Activated naive CD8-positive, alpha-beta T cell treated with anti-CD3 and anti-CD28 coated beads, Interleukin-2, amount 10 ng/mL, durations not matched to agents 7 days and 5 days (primary cell): ENCODE measurements at places on chromosomes 2 and 18. TPM values are rescaled to one million over a fixed set of nuclear protein-coding genes. Genes with fewer than 3 reads are reported as not detected.

GRCh38 chr2:129821445-129821844, 158.0 kb upstream of the RAB6C start:
- no peak for DNase-seq
- H3K36me3 ChIP-seq, result no peaks in the 10 kb centered on the region
- H3K4me1 ChIP-seq, result no peaks in the 10 kb centered on the region

GRCh38 chr2:234420408-234420807, 76.5 kb downstream of the ARL4C start:
- H3K36me3 ChIP-seq, result peaks cover 13% of the 10 kb centered on the region
- DNase-seq, result no peak
- no peaks in the 10 kb centered on the region for H3K27me3 ChIP-seq
- peak overlapping the region; percentile 40 for H3K27ac ChIP-seq

DNA sequence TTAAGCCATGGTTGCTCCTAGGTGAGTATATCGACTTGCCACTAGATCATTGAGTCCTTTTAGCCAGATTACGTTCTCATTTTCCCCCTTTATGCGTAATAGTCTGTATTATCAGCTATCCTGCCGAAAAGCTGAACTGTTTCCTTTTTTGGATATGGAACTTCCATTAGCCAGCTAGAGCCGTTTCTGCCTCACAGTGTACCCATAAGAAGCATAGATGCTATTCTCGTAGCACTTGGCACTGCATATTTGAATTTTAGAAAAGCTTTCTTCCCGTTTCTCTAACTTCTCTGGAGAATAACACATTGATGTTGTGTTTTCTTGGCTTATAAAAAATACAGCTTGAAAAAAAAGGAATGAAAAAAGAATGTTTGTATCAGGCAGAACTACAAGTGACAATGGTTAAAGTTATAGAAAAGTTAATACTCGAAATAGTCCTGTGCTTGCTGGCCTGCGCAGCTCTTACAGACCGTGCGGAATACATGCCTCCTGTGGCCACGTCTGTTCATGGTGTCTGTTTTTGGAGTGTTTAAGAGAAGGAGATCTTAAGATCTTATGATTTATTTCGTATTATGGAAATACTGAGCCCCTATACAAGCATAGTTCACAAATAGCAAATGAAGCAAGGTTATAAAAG, 710 bp downstream of the DUSP19 start:
- peak overlapping the region; percentile 92 for H3K4me3 ChIP-seq
- peak overlapping the region; percentile 74 for H3K27ac ChIP-seq
- DNase-seq, result no peak
- no peaks in the 10 kb centered on the region for H3K36me3 ChIP-seq

DNA sequence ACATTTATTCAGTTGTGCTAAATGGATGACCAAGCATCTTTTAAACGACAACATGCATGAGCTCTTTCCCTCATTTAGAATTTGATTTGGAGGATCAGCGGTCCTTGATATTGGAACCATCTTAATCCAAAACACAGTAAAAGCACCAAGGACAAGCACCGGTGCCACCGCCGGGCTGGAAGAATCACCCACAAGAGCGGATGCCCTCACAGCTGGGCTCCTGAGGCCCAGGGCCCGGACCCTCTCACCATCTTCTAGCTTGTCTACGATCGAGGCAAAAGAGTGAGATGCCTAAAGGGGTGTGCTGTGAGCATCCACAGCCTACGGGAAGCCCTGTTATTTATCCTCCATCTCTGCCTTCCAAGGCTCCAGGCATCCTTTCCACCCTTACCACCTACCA, 129.5 kb downstream of the ZNF516 start:
- no peak overlapping the region for H3K27ac ChIP-seq
- no peaks in the 10 kb centered on the region for H3K27me3 ChIP-seq
- DNase-seq, result no peak
- peaks cover 22% of the 10 kb centered on the region for H3K36me3 ChIP-seq

DNA sequence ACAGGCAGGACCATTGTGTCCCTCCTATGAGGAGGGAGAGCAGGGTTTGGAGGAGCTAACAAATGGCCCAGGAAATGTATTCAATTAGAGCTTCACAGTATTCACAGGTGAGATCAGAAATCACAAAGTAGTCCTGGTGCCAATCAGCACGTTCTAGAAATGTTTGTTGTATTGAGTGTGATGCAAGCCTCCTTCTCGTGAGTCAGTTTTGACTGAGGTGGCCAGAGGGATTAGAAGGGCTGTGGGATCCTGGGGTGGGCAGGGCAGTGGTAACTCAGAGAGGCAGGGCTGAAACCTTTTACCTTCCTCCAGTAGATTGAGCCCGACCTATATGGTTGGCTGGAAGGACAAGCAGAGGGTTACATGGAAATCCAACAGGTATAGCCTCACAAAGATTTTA, 95.0 kb downstream of the BOD1L2 start:
- no peaks in the 10 kb centered on the region for H3K36me3 ChIP-seq
- H3K27ac ChIP-seq, result no peak overlapping the region
- H3K4me3 ChIP-seq, result no peak overlapping the region
- no peak for DNase-seq

The TAF1B gene
- total RNA-seq, result 18.8 TPM

The UBXN2A gene
- total RNA-seq, result 12.4 TPM

- H3K4me1 ChIP-seq, result peaks cover 7% of the 10 kb centered on the region
- H3K27me3 ChIP-seq, result no peaks in the 10 kb centered on the region
- H3K4me3 ChIP-seq, result no peak overlapping the region
- no peak for DNase-seq
- no peak overlapping the region for H3K27ac ChIP-seq
These were observed 432.2 kb upstream of the HNRNPA3 start for GRCh38 chr2:176780348-176780747.

DNA sequence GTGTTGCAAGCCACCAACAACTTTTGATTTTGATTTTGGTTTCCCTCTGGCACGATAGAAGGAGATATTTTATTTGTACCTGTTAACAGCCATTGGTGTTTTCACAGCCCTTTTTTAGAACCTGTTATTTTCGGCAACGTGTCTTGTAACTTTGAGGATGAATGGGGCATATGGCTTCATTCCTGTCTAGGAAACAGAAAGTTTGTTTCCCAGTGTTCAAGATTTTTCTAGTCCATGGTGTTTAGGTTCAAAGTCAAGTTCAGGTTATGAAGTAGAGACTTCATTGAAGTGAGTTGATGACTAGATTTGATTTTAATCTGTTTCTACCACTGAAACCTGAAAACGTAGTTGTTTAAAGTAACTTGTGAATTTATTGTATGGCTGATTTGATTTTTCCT, 343 bp downstream of the RASGRP3 start:
- peak overlapping the region; percentile 100 for H3K27ac ChIP-seq
- peaks cover 6% of the 10 kb centered on the region for H3K36me3 ChIP-seq
- DNase-seq, result no peak
- H3K4me1 ChIP-seq, result peaks cover 22% of the 10 kb centered on the region
- peaks cover 3% of the 10 kb centered on the region for H3K27me3 ChIP-seq
- peak overlapping the region; percentile 94 for H3K4me3 ChIP-seq

The DCC gene
- total RNA-seq, result not detected

DNA sequence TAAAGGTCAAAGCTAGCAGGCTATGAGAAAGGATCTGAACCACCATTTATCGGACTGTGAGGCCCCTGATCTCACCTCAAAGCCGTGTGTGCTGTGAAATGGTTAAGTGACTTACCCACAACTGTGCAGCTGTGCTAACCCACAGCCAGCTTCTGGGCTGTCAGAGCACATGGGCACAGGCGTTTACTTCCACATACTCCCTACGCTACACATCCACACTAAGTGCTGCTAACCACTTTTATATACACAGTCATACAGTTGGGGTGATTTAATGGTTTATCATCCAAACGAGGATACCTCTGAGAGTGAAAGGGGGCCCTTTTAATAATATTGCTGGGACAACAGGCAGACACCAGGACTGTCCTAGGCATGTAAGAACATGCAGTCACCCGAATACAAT, 37.3 kb downstream of the CYRIA start:
- no peak for DNase-seq
- H3K4me3 ChIP-seq, result no peak overlapping the region
- no peak overlapping the region for H3K27ac ChIP-seq
- peaks cover 12% of the 10 kb centered on the region for H3K4me1 ChIP-seq

DNA sequence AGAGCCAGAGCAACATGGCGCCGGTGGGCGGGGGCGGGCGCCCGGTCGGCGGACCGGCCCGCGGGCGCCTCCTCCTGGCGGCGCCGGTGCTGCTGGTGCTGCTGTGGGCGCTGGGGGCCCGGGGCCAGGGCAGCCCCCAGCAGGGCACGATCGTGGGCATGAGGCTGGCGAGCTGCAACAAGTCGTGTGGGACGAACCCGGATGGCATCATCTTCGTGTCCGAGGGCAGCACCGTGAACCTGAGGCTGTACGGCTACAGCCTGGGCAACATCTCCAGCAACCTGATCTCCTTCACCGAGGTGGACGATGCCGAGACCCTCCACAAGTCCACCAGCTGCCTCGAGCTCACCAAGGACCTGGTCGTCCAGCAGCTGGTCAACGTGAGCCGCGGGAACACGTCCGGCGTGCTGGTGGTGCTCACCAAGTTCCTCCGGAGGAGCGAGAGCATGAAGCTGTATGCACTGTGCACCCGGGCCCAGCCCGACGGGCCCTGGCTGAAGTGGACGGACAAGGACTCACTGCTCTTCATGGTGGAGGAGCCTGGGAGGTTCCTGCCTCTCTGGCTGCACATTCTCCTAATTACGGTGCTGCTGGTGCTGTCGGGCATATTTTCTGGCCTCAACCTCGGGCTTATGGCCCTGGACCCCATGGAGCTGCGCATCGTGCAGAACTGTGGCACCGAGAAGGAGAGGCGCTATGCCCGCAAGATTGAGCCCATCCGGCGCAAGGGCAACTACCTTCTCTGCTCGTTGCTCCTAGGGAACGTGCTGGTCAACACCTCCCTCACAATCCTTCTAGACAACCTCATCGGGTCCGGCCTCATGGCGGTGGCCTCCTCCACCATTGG, 507 bp downstream of the CNNM4 start:
- H3K27ac ChIP-seq, result peak overlapping the region; percentile 87
- no peaks in the 10 kb centered on the region for H3K27me3 ChIP-seq
- peaks cover 40% of the 10 kb centered on the region for H3K4me1 ChIP-seq
- H3K36me3 ChIP-seq, result no peaks in the 10 kb centered on the region
- peak overlapping the region; percentile 85 for H3K4me3 ChIP-seq
- no peak for DNase-seq

DNA sequence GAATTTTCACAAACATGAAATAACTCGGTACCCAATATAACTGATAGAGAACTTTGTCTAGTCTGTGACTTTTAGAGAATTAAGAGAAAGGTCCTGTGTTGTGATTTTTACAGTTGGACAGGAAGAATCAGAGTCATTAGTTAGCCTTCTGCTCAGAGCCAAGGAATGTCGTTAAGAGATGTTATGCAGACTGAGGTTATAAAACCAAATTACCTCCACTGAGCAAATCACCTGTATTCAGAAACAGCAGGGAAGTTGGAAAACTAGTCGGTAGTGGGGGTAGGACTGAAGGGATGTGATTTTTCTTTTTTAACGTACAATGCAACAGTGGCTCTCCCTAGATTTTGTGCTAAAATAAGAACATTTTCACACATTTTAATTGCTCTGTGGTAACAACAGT, 18.5 kb downstream of the TANK start:
- H3K27ac ChIP-seq, result no peak overlapping the region
- peaks cover 5% of the 10 kb centered on the region for H3K4me1 ChIP-seq
- H3K4me3 ChIP-seq, result no peak overlapping the region
- peaks cover 73% of the 10 kb centered on the region for H3K36me3 ChIP-seq

The ACTG2 gene
- total RNA-seq, result 0.43 TPM

The KCTD18 gene
- total RNA-seq, result 21.5 TPM
